T-cell (primary cell): ENCODE measurements at places on chromosomes 13 and 19.
A peak's percentile ranks its signal among the peaks of the same experiment; 100 is the strongest.

DNA sequence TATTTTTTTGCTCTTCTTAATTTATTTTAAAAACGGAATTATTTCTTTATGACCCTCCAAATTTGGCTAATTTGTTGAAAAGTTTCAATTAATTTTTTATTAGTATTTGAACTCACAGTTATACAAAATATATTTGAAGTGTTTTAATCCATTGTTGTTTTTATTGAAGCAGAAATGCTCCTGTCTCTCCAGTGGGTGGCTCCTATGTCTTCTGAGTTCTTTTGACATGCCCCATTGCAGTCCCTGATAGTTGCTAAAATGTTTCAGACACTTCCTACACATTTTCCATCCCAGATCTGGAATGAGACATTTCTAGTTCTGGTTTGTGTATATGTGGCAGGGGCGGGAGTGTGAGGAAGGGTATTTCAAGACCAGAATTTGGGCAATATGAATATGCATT is 579.4 kb upstream of the PRR20A start:
- no peaks in the 10 kb centered on the region for H3K4me1 ChIP-seq
- no peak overlapping the region for H3K27ac ChIP-seq
- H3K36me3 ChIP-seq = no peaks in the 10 kb centered on the region
- no peak overlapping the region for H3K4me3 ChIP-seq

GRCh38 chr19:5590151-5590864 is 22.6 kb upstream of the TINCR start:
- peaks cover 33% of the 10 kb centered on the region for H3K36me3 ChIP-seq
- no peak overlapping the region for H3K27ac ChIP-seq
- peaks cover 20% of the 10 kb centered on the region for H3K4me1 ChIP-seq
- DNase-seq = no peak
- no peaks in the 10 kb centered on the region for H3K27me3 ChIP-seq

- H3K27ac ChIP-seq = no peak overlapping the region
- no peaks in the 10 kb centered on the region for H3K36me3 ChIP-seq
- H3K27me3 ChIP-seq = no peaks in the 10 kb centered on the region
- no peaks in the 10 kb centered on the region for H3K4me1 ChIP-seq
Measured at GRCh38 chr13:94952787-94953186, 240.4 kb upstream of the SOX21 start.

DNA sequence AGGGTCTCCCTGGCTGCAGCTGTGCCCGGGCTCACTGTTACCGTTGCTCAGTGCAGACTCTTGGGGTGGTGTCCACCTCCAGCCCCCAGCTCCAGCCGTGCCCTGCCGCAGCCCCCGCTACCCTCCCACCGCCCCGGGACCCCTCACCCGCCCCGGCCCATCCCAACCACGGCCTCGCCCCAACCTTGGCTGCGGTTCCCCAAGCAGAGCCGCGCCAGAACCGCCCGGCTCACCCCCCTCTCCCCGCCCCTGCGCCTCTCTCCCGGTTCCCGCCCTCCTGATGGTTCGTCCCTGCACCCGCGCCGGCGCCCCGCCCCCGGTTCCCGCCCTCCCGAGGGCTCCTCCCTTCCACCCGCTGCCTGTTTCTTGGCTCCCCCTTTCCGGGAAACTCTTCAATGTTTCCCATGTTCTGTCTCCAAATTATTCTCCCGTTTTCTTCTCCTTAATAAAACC is 40.3 kb downstream of the ANKRD10 start:
- H3K27me3 ChIP-seq = peaks cover 9% of the 10 kb centered on the region
- peaks cover 2% of the 10 kb centered on the region for H3K36me3 ChIP-seq
- no peak overlapping the region for H3K27ac ChIP-seq
- H3K4me1 ChIP-seq = peaks cover 4% of the 10 kb centered on the region

- H3K36me3 ChIP-seq = no peaks in the 10 kb centered on the region
- no peaks in the 10 kb centered on the region for H3K4me1 ChIP-seq
- DNase-seq = no peak
- no peaks in the 10 kb centered on the region for H3K27me3 ChIP-seq
Measured at GRCh38 chr19:14187561-14187960, 18.4 kb downstream of the ADGRL1 start.

DNA sequence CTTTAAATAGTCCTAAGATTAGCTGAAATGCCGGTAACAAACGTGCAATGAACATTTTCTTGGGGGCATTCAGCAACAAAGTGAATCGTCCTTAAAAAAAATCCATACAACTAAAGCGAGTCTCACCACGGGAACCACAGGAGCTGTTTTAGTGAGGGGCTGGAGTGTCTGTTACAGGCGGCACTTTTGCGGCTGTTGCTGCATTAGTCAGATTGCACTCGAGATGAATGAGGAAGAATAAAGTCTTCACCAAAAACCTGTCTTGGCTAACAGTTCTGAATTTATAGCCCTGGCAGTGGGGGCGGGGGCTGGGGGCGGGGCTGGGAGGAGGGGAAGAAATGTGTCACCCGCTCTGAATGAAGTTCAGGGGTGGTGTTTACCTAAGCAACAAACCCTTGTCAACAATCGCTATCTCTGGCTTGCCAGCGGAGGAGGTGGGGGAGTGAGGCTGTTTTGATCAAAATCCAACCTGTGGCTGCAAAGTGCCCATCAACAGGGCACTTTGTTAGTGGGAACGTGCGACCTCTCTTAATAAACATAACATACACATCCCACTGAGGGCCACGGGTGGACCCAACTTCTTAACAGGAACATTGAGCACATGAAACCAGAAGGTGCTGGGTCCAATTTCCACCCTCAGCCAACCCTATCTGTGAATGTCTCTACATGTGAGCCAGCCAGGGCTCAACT is 44.5 kb downstream of the RFX2 start:
- H3K4me1 ChIP-seq = peaks cover 40% of the 10 kb centered on the region
- no peak overlapping the region for H3K4me3 ChIP-seq
- peak overlapping the region; percentile 63 for H3K27ac ChIP-seq
- no peaks in the 10 kb centered on the region for H3K36me3 ChIP-seq

DNA sequence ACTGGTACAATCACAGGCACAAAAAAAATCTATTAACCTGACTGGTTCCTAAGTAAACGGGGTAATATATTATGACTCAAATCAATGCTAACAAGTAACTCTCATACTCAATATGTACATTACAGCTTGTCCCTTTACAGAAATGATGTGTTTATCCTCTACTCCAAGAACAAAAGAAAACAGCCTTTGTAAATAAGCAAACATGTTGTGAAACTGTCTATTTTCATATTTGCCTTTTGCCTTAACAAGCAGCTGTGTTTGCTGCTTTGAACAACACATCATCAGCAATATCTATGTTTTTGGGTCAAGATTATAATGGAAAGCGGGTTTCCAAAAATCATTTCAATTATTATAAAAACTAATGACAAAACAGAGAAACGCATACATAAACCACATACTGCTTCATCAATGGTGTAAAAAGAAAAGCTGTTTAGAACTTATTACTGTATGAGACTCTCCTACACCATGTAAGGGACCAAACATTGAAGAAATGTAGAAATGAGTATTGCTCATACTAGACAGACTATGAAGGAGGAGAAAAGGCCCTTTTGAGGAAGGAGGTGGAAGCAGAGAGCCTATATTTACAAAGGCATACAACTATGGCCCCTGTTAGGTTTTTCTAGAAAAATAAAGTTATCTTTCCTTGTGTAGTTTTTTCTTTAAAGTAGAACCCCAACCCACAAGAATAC is 14.8 kb downstream of the TBC1D4 start:
- no peak overlapping the region for H3K27ac ChIP-seq
- H3K4me3 ChIP-seq = no peak overlapping the region
- no peak for DNase-seq
- H3K36me3 ChIP-seq = no peaks in the 10 kb centered on the region

- H3K27ac ChIP-seq = peak overlapping the region; percentile 80
- no peak for DNase-seq
- no peaks in the 10 kb centered on the region for H3K36me3 ChIP-seq
- H3K27me3 ChIP-seq = no peaks in the 10 kb centered on the region
Measured at GRCh38 chr13:99304541-99304940, 2.7 kb downstream of the GPR183 start.

DNA sequence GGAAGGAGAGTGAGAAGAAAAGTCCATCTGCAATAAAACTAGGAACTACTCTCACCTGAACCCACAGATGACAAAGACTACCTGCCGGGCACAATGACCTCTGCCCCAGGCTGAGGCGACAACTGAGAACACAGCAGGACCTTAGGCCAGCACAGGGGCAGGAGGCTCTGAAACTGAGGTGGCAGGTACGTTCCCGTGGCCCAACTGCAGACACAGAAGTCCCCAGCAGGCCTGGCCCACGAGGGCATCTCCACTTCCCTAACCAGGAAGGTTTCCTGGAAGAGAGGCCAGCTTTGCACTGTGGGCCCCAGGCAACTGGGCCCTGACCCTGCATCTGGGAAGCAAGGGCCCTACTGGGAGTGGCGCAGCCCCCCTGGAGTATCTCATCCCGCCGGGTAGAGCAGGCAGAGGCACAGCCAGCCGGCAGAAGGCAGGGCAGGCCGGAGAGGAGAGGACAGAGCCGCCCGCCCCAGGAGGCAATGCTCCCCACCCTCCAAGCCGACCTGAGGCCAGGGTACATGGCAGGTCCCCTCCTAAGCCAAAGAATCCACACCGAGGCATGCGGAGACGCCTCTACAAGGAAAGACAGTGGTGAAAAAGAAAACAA is 32.7 kb downstream of the STK24 start:
- H3K27me3 ChIP-seq = no peaks in the 10 kb centered on the region
- peaks cover 22% of the 10 kb centered on the region for H3K4me1 ChIP-seq
- no peak overlapping the region for H3K4me3 ChIP-seq
- peaks cover 2% of the 10 kb centered on the region for H3K36me3 ChIP-seq
- no peak overlapping the region for H3K27ac ChIP-seq

- H3K27ac ChIP-seq = no peak overlapping the region
- H3K36me3 ChIP-seq = no peaks in the 10 kb centered on the region
- H3K27me3 ChIP-seq = no peaks in the 10 kb centered on the region
- DNase-seq = no peak
Measured at GRCh38 chr19:33158365-33158764, 26.5 kb downstream of the WDR88 start.

DNA sequence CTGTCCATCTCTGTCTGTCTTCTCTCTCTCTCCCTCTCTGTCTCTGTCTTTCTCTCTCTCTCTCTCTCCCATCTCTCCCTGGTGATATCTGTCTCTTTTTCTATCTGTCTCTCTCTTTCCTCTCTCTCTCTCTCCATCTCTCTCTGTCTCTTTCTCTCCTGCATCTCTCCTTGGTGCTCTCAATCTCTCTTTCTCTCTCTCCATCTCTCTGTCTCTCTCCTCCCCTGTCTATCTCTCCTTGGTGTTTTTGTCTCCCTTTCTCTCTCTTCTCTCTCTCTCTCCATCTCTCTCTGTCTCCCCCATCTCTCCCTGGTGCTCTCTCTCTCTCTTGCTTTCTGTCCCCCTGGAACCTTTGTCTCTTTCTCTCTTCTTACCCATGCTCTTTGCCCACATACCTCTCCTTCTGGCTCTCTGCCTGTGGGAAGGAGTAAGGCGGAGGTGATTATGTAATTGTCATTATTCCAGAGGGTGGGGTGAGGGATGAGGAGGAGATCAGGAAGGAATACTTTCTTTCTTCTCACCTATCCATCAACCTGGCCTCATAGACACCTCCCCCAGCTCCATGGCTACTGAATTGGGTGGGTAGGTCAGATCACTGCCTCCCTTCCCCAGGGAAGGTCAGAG is 30.9 kb upstream of the CYP2B6 start:
- no peaks in the 10 kb centered on the region for H3K36me3 ChIP-seq
- no peaks in the 10 kb centered on the region for H3K4me1 ChIP-seq
- no peaks in the 10 kb centered on the region for H3K27me3 ChIP-seq
- DNase-seq = no peak
- H3K4me3 ChIP-seq = no peak overlapping the region
- H3K27ac ChIP-seq = no peak overlapping the region

DNA sequence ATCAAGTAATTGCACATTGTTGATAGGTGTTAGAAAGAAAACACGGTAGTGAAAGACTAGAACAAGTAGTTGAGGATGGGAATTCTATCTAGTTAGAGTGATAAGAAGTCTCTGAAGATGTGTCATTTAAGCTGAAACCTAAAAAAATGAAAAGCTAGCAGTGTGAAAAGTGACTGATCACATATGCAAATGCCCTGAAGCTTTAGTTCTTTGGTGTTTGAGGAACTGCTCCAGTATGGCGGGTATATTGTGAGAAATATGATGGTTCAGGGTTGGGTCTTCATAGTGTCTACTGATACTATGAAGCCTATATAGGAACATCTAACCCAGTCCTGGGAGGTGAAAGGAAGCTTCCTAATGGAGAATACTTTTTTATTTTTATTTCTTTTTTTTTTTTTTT is 45.0 kb downstream of the GPALPP1 start:
- no peak for DNase-seq
- H3K36me3 ChIP-seq = no peaks in the 10 kb centered on the region
- H3K27me3 ChIP-seq = no peaks in the 10 kb centered on the region
- H3K27ac ChIP-seq = no peak overlapping the region
- H3K4me1 ChIP-seq = no peaks in the 10 kb centered on the region

DNA sequence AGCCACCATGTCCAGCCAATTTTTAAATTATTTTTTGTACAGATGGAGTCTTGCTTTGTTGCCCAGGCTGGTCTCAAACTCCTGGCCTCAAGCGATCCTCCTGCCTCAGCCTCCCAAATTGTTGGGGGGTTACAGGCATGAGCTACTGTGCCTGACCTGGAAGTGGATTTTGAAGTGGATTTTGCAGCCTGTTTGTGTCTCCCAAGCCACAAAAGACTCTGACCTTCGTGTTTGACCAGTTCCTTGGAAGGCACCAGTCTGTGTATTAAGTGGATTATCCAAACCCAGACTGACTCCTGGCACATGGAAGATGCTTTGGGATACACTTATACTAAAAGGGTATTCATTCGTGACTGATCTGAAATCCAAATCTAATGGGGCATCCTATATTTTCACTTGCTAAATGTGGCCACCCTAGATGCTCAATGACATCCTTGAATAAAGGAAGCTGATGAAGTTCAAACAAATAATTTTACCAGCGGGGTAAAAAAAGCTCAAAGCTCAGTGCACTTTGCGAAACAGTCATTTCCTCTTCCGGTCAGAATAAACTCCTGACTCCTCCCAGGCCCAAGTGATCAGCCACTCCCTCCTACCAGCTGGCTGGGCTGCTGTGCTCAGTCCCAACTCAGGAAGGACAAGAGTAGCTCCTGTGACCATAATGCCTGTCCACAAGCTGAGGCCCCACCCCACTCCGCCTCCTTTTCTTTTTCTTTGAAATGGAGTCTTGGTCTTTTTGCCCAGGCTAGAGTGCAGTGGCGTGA is 32.6 kb upstream of the GATAD2A start:
- H3K4me3 ChIP-seq = no peak overlapping the region
- peak; percentile 18 for DNase-seq
- peaks cover 7% of the 10 kb centered on the region for H3K4me1 ChIP-seq
- H3K27me3 ChIP-seq = no peaks in the 10 kb centered on the region
- H3K27ac ChIP-seq = peak overlapping the region; percentile 84
- no peaks in the 10 kb centered on the region for H3K36me3 ChIP-seq

- peaks cover 15% of the 10 kb centered on the region for H3K4me1 ChIP-seq
- H3K27me3 ChIP-seq = no peaks in the 10 kb centered on the region
- no peak for DNase-seq
- H3K36me3 ChIP-seq = no peaks in the 10 kb centered on the region
- H3K4me3 ChIP-seq = no peak overlapping the region
- H3K27ac ChIP-seq = no peak overlapping the region
Measured at GRCh38 chr13:95745752-95746151, 68.8 kb downstream of the DNAJC3 start.

DNA sequence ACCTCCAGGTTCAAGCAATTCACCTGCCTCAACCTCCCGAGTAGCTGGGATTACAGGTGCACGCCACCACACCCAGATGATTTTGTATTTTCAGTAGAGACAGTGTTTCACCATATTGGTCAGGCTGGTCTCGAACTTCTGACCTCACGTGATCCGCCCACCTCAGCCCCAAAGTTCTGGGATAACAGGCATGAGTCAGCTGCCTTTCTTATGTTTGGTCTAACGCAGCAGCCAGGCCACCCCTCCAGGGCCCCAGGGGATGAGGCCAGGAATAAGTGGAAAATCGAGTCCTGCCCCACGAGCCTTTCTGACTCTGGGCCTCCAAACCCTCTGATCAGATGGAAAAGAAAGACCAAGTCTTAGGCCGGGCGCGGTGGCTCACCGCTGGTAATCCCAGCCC is 44.5 kb downstream of the CERS4 start:
- no peak for DNase-seq
- peaks cover 8% of the 10 kb centered on the region for H3K4me1 ChIP-seq
- H3K36me3 ChIP-seq = peaks cover 25% of the 10 kb centered on the region
